Activated naive CD4-positive, alpha-beta T cell treated with Interleukin-2 at 50 U/mL for 16 hours (primary cell): ENCODE measurements at places on chromosomes 1 and 21.

DNA sequence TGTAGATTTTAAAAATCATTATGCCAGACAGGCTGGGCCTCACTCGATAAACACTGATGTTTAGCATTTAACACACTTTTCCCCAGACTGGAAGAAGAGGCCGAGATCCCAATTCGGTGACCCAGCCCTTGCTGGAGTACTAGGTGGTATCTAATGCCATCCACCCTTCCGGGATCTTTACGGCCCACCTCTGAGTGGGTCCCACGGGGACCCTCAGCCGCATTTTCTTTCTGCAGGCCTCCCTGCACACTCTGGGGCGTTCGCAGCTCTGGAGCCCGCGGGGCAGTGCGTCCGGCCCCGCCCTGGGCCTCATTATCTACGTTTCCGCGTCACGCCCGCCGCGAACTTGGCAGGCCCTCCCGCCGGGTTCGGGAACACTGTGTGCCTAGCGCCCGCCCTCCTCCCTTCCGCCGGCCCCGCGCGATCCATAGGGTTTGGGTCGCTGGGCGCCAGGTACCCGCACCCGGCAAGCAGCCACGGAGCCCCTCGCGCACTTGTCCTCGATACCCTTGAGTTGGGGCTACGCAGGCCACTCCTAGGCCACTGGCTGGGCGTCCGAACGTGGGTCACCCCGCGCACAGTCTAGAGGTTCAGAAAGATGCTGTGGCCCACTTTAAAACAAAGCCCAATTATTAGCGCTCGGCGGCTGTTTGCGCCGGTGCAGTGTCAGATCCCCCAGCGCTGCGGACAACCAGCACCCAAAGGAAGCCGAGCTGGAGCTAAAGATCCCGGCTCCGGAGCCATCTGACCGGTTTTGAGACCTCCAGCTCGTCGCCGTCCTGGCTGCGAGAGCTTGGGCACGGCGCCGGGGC, 950 bp upstream of the EVA1C start:
- peak; percentile 70 for DNase-seq

- DNase-seq: no peak
These were observed 205.0 kb downstream of the HIVEP3 start for GRCh38 chr1:41713557-41714327.

- DNase-seq: no peak
These were observed 825 bp downstream of the FABP3 start for GRCh38 chr1:31372051-31372450.

- DNase-seq: no peak
These were observed 13.9 kb downstream of the PHLDA3 start for GRCh38 chr1:201455098-201455497.

GRCh38 chr21:36994501-36995158, 11.9 kb upstream of the RIPPLY3 start:
- DNase-seq: peak; percentile 42

- DNase-seq: no peak
These were observed 40.9 kb downstream of the STX6 start for GRCh38 chr1:180981596-180982387.

DNA sequence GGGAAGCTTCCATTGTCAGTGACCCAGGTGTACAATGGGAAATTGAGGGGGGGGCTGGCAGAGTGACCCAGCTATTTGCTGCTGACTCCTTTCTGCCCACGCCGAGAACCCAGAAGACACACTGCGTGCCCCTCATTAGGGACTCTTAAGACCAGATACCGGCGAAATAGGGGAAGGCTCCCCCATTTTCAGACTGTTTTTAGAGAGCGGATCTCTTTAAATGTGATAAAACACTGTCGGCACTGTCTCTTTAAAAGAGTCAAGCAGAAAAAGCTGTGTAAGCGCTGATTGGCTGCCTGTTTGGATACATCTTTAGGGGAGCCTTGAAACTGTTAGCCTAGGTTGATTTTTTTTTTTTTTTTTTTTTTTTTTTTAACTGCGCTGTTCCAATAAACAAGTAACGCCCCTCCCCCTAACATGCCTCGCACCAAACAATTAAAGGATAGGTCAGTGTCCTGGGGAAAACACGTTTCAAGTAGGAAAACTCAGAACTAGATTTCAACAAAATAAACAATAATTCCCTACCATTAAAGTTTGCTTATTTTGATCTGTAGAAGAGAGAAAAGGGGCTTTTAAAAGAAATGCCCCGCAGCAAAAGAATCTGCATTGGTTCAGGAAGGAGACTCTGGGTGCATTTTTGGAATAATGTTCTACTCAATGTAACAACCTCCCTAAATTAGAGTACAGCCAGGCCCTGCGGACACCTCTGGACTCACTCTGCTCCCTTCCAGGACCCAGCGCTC, 1.4 kb upstream of the SSBP3 start:
- peak; percentile 63 for DNase-seq

- no peak for DNase-seq
These were observed 10.3 kb upstream of the PLD5 start for GRCh38 chr1:242534753-242535152.

- DNase-seq: no peak
These were observed 23.1 kb downstream of the CLDN14 start for GRCh38 chr21:36456729-36457414.
